Suppressor macrophage treated with lipopolysaccharide for 4 hours (primary cell): ENCODE measurements at places on chromosomes 16 and 17.

GRCh38 chr17:42779304-42779935 lies 990 bp upstream of the WNK4 start:
- no peak for DNase-seq

DNA sequence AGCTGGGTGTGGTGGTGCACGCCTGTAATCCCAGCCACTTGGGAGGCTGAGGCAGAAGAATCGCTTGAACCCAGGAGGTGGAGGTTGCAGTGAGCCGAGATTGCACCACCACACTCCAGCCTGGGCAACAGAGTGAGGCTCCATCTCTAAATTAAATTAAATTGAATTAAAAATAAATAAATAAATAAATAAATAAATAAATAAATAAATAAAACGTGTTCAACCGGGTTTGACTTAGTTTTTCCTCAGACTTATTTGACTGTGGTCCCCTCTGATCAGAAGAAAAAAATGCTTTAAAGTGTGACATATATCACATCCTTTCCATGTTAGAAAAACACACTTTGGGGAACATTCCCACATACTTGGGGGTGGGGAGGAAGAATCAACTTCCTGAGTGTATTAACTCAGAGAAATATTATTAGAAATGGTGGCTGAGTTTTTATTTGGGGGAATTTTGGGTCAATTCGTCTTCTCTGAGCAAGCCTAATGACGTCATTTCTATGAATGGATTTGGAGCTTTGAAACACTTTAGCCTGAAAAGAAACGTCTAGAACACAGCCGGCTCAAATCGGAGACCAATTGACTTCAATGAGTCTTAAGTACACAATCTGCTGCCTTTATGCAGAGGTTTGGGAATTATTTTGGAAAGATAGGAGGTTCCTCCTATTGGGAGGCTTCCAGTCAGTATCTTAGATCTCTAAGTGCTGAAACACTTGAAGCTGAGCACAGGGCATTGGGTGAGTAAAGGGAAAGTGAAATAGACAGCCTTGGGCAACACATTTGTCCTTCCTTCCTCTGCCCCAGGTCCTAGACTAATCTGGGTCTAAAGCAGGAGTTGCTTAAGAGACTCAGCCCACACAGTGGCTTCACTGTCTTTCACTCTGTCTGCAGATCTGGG lies 132.6 kb downstream of the PITPNC1 start:
- DNase-seq = peak; percentile 94

GRCh38 chr17:82519971-82520903 lies 705 bp downstream of the FOXK2 start:
- no peak for DNase-seq

GRCh38 chr17:14471052-14471451 lies 170.2 kb downstream of the HS3ST3B1 start:
- DNase-seq = no peak

DNA sequence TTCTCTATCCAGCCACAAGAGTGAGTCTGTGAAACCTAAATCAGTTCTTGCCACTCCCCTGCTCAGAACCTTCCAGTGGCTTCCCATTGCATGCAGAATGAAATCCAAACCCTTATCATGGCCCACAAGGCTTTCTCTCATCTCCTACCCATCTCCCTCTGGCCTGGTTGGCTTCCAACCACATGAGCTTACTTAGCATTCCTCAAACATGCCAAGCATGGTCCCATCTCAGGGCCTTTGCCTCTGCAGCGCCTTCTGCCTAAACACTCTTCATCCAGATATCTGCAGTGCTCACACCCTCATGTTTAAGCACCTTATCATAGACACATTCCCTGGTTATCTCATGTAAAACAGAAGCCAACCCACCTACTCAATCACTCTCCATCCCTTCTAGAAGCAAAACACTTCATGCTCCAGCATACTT lies 15.5 kb downstream of the TK2 start:
- DNase-seq = no peak

DNA sequence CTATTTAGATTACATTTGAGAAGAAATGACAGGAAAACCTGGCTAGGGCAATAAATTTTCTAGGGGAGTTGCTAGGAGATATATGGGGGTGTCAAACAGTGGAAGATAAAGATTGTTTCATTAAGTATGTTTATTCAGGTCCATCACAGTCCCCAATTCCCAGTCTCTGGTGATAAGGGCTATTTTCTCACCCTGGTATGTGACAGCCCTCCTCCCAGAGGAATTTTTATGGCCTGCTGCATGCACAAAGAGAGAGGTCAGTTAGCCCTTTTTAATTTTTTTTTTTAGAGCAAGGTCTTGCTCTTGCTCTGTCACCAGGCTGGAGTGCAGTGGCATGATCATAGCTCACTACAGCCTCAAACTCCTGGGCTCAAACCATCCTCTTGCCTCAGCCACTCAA lies 53.6 kb upstream of the ATF7IP2 start:
- no peak for DNase-seq

DNA sequence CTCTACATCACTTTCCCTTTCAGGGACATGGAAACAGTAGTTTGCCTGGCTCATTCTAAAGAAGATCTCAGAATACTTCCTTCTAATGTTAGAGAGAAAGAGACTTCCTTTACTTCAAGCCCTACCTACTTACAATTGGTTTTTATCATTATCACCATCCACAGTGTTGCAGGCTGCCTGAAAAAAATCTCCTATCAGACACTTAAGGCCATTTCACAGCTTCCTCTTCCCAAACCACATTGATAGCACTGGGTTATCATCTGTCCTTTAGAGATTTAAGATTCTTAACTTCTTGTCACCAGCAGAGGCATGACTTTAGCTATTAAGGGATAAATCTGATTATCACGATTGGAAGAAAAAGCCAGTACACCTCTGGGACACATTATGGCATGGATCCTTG lies 178.5 kb upstream of the TBX2 start:
- no peak for DNase-seq

DNA sequence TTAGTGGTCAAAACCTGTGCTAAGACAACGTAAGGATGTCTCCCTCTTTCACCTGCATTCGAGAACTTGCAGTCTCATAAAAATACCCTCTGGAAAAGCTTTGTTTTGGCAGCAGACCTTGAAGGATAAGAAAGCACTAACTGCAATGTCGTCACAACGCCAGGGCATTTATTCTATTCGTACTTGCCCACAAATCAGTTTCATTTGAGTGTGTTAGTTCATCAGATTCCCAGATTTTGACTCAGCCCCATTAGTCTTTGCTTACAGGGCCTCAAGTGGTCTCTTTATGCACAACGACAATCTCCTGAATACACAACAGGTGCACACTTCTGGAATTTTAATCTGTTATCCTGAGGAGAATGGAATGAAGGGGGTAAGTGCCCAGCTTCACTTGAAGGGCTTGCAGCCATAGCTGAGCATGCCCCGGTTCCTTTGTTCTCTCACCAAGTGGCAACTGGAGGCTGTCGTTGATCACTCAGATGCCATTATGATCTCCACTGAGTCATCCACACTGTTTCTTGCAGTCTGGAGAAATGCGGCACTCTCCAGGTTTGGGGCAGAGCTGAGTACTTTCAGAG lies 58.8 kb downstream of the CLEC19A start:
- DNase-seq = no peak

GRCh38 chr17:27407916-27408864 lies 48.1 kb upstream of the KSR1 start:
- DNase-seq = no peak

DNA sequence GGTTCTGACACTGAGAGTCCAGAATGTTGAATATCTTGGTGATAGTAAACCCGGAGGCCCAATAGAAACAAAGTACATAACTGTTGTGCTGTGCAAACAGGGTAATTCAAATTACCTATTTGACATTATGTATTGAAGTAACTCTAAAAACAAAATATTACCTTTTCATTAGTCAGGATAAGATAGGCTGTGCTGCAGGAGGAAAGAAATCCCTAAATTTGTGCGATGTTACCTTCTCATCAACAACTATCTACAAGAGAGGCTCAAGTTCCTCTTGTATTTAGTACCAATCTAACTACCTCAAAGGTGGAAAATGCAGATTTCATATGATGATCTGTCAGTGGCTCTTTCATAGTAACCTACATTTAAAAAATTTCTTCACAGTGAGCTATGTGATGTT lies 367.2 kb downstream of the ZFHX3 start:
- DNase-seq = no peak

DNA sequence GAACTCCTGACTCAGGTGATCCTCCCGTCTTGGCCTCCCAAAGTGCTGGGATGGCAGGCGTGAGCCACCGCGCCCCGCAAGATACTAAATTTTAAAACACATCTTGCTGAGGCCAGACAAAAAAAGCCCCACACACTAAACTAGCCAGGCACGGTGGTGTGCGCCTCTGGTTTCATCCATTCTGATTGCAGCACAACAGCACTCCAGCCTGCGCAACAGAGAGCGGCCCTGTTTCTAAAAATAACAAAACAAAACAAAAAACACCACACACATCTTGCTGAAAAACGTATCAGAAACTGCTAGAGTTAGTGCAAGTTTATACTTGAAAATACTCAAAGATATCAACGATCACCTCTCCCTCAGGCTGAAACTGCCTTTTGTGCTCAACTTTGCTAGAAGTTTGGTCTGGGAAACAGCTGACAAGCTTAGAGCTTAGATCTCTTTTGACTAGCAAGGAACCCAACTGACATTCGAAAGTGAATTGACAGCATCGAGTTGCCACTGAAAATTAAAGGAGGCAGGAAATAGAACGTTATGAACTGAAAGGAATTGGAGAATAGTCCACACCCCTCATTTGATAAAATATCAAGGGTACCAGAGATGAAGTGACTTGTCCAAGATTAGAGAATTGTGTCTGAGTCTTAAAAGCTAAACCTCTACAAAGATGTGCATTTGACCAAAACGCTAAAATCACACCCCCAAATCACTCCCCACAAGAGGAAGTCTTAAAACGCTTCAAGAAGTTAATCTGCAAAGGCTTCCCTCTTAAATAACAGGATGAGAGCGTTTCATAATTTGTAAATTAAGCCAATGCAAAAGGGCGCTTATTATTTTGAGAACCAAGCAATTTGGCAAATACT lies 908 bp downstream of the COG4 start:
- DNase-seq = peak; percentile 15

DNA sequence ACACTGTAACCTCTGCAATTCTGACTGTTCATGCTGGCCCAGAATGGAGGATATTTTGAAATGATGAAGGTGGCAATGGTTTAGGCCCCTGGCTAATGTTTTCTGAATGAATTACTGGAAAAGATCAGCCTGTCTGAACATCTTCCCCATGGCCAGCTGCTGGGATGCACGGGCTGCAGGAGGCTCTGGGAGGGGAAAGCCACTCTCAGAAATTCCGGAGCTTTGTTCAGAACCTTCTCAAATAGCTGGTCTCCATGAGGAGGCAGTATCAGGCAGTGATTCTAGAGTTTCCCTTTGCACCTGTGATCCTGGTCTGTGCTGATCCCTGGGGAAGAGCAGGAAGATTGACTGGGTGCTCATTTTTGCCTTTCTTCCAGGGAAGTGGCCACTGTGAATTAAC lies 5.0 kb downstream of the SLC6A2 start:
- no peak for DNase-seq

- no peak for DNase-seq
Measured at GRCh38 chr17:45919136-45919535, 24.8 kb downstream of the MAPT start.

DNA sequence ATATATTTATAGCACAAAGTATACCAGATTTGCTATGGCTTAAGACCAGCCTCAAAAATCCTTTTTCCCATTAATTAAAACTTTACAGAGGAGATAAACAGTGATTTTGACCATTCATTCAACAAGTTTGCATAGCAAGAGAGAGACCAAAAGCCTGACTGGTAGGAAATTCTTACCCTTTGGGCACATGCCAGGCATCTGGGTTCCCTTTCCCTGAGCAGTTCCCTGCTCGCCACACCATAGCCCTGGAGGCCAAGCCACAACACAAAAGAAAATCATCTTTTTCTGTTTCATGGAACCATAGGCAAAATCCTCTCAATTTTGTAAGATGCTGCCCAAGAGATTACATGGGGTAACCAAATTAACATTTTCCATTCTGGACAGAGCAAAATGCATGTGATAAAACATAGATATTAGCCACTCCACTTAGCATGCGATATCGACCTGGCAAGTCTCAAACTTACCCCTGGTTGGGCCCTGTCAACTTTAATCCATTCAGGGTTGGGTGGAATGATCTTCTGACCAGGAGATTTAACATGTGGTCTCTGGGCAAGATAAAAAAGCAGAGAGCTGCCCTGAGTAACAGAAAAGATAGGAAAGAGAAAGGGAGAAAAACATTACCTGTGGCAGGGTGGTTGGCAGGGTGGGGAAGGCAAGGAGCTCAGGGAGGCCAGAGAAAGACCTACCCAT lies 57.6 kb upstream of the B4GALNT2 start:
- DNase-seq = no peak
